ENCODE measurements at places on chromosomes 2 and 18.

GRCh38 chr2:48753228-48753627 lies 2.3 kb downstream of the LHCGR start:
- DNase-seq = no peak

DNA sequence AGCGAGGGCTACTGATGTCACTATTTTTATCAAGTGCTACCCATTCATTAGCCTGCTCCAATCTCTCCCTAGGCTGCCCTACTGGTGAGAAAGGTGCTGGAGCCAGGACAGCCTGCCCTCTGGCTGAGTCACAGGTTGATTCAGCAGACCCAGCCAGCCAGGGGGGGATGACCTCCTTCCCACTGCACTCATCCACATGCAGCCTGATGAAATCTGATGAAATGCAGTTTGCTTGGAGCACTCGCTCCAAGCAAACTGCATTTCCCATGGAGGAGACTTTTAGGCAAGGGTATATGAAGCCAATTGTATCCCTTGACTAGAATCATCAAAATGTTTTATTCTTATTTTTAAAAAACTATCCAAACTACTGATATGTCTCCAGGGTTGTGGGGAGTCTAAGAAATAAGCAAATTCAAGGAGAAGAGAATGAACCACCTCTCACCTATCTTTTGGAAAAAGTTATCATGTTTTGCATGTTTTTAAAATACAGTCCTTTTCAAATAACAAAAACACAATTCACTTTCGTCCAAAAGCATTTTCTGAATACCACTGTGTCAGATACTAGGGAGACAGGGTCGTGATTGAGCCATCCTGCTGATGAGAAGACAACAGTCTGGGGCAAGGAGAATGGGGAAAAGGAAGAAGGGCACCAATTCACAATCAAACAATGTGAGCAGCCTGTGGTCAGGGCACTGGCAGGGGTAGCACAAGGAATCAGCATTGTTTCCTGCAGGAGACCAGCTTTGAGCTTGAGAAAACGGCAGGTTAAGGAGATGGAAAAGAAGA lies 128.3 kb downstream of the AFF3 start:
- peak; percentile 90 for DNase-seq

DNA sequence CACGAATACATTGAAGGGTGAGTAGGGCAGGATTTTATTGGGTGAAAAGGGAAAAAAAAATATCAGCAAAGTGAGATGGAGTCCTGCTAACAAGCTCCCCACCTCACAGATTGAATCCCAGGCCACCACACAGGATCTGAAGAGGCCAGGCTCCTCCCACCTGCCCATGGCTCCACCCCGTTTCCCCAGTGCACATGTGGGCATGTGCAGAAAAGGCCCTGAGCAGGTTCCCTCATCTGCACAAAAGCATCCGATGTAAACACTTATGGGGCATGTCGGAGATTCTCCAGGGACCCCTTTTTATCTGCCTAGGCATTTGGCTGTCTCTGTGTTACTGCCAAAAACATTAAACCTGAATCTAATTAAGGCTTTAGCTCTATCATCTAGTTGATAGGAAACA lies 35.2 kb downstream of the SKA1 start:
- no peak for DNase-seq

DNA sequence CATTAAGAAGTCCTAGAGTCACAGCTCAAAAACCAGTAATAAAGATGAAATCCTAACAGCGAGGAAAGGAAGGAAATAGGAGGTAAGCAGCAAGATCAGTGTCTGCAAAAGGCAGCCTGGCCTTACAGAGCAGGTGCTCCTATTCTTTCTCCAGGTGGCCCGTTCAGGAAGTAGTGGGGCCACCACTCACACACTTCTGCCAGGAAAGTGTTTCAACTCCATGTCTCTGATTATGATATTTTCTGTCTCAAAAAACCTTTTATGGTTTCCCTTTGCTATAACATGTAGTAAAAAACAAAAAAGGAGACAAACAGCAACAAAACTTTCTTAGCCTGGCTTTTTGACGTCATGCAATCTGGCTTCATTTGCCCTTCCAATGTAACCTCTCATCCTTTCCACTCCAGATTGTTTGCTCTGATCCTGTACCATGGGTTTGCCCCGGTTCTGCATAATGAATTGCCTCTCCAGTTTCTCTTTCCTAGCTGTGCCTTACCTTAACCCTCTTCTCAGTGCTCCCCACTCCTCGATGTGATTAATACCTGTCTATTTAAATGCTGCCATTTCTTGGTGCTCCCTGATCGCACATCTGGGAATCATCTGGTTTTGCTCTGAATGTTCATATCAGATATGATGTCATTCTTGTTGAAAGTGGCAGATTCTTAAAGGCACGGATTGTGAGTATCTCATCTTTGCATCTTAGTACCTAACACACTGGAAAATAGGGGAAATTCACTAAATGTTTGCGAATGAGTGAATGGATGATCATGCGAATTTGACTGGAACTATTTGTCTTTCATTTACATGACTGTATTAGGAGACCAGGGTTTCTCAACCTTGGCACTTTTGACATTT lies 50.6 kb upstream of the PTPRM start:
- no peak for DNase-seq

- DNase-seq = no peak
These were observed 28.8 kb downstream of the HADHB start for GRCh38 chr2:26273501-26273900.
